Fibroblast of skin of left quadriceps (primary cell): ENCODE measurements at places on chromosomes 7 and 10.

DNA sequence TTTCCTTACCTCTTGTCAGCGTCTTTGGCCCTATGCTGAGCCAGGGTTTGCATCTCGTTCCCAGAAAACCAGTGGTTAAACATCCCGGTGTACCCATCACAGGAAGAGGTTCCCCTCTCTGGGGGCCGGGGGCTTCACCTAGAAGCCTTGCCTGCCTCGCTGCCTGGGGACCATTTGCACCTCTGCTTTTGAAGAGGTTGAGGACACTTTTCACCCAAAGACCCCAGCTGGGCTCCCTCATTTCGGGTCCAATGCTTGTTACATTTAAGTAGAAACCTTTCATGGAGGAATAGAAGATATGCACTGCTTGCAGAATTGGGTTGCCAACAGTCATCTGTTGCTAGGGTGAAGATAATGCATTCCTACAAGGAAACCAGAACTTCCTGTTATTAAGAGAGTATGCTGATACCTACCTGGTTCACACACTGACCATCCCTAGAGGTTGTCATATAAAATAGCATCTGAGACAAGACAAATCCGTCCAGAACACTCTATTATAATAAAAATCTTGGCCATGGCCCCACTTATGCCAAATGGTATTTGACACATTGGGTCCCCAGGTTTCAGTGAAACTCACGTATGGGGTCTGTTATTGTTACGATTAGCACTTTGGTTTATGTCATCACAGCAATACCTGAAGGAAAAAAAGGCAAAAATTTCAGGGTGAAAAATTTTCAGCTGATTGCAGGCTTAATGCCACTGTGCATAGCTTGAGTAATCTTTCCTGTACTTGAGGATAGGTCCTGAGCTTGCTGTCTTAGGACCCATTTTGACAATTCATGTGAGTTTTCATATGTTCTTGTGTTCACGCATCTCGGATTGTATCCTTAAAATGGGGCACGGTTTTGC lies 917 bp downstream of the ZNF365 start:
- no peak for DNase-seq

DNA sequence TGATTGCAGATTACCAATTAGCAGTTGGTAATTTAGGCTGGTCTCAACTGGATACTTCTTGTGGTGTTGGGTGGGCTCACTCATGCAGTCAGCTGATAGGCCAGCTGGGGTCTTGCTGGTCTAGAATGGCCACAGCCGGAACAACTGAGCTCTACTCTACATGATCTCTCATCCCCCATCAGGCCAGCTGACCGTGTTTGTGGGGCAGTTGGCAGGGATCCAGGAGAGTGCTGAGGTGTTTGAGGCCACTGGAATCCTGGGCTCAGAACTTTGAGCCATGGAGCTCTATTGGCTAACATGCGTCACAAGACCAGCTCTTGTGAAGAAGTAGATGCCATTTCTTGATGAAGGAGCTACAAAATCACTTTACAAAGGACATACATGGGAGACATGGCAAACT lies 242.4 kb downstream of the GFRA1 start:
- no peak for DNase-seq

DNA sequence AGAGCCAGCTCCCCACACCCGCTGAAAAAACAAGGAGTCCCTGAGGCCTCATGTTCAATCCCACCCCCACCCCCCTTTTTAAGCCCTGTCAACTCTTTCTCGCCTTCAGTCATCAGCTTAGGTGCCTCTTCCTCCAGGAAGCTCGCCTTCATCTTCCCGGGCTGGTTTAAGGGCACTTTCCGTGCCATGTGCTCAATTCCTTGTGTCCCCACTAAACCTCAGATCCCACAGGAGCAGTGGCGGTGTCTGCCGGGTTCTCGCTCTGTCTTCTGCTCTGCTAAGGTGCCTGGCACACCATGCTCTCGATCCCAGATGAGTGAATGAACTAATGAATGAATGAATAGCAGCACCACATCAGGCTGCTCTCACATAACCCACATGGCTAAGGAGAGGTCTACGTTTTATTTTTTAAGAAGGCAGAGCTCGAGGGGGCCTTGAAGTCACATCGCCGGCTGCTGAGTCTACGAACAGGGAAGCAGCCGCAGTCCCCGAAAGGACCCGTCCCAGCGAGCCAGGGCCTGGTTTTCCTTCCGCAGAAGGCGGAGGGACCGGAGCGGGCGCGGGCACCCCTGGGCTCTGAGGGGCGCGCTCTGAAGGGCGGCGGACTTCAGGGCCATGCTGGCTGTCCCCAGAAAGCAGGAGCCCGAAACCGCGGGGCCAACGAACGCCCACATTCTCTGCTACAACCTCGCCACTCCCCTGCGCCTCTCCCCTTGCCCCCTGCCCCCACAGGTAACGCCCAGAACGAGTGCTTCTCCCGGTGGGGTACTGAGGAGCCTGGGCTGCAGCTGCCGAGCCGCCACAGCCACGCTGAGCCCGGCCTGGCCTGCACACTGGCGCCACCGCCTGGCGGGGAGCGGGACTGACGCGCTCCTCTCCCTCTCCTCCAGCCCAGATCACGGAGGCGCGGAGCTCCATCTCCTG lies 73.4 kb upstream of the KCNMA1 start:
- DNase-seq: no peak

DNA sequence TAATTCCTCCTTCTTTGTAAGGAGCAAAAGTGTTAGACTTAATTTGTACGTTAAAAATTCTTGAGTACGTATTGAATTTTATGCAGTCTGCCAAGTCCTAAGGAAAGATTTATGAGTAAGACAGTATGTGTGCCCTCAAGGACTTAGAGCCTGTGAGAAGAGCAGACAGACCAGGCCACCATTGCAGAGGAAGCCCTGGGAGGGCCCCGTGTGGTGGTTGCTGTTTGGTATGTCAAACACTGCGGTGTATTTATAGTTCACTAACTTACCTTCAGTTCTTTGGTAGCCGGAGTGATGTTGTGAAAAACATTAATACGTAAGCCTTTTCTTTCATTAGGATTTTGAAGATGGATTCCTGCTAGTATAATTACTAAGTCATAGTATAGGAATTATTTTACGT lies 82.9 kb downstream of the GALNT11 start:
- no peak for DNase-seq

DNA sequence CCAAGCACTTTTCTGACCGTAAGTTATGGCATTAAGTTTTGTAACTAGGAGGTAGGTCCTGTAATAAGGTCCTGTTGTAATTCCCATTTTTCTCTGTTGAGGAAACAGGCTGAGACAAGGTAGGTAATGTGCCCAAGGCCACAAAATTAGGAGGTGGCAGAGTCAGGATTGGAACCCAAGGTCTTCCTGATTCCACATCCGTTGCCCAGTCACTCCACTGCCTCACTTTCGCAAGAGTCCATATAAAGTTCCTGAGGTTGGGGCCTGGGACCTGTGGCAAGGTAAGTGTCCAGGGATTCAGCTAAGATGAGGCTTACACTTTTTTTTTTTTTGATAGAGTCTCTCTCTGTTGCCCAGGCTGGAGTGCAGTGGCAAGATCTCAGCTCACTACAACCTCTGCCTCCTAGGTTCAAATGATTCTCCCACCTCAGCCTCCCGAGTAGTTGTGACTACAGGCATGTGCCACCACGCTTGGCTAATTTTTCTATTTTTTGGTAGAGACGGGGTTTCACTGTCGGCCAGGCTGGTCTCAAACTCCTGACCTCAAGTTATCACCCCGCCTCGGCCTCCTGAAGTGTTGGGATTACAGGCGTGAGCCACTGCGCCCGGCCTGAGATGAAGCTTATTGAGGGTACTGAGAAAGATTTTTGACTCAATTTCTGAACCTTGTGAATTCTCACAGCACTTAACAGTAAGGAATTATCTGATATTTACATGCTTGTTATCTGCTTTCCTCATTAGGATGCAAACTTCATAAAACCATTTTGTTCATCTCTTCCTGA lies 20.3 kb upstream of the GNA12 start:
- DNase-seq: no peak

GRCh38 chr7:95482424-95482823 lies 3.3 kb upstream of the ASB4 start:
- DNase-seq: no peak

DNA sequence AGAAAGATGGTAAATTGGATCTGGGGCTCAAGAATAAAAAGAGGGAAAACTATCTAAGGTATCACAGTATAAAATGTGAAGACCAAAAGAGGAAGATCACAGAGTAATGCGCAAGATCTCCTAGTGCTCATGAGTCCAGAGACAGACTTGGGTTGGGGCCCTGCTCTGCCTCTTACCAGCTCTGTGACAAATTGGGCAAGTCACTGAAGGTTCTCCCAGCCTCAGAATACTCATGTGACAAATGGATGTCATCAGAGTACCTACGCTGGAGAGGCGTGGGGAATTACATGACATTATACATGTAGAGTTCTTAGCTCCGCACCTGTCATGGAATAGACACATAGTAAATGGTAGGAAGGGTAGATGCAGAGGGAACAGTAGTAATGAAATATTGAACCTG lies 124.4 kb downstream of the DOCK4 start:
- DNase-seq: no peak

- DNase-seq: no peak
Measured at GRCh38 chr7:105157278-105157677, 143.3 kb downstream of the KMT2E start.

GRCh38 chr10:121830101-121830500 lies 97.7 kb downstream of the ATE1 start:
- DNase-seq: no peak

- no peak for DNase-seq
Measured at GRCh38 chr7:137980308-137980707, 21.6 kb downstream of the CREB3L2 start.

DNA sequence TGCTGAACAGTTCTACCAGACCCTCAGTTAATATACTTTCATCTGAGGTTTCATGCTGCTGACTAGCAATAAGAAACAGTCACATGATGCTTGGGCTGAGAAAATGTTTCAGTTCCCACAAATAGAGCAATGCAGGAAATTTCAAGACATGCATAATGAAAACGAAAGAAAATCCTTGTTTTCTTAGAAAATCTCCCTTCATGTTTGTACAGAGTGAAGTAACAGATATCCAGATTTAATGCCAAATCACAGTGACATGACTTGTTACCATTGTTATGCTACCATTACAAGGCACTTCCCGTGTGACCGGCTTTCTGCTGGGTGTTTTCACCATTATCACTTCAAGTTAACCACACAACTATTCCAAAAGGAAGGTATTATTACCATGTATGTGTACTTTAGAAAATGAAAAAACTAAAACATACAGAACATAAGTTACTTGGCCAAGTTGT lies 121.7 kb downstream of the DOCK4 start:
- DNase-seq: no peak

- DNase-seq: peak; percentile 34
Measured at GRCh38 chr10:49300140-49300974, 1.4 kb downstream of the C10orf71 start.

- no peak for DNase-seq
Measured at GRCh38 chr7:38655833-38656774, 24.9 kb upstream of the AMPH start.

- no peak for DNase-seq
Measured at GRCh38 chr10:21702633-21703111, 168.6 kb downstream of the MLLT10 start.

GRCh38 chr7:33192695-33193291 lies 63.4 kb downstream of the BBS9 start:
- no peak for DNase-seq

GRCh38 chr7:148017126-148017525 lies 573.4 kb upstream of the C7orf33 start:
- DNase-seq: no peak
